ELF-1 (cell line): ENCODE measurements at places on chromosomes 6 and 20.
A peak's percentile ranks its signal among the peaks of the same experiment; 100 is the strongest.

DNA sequence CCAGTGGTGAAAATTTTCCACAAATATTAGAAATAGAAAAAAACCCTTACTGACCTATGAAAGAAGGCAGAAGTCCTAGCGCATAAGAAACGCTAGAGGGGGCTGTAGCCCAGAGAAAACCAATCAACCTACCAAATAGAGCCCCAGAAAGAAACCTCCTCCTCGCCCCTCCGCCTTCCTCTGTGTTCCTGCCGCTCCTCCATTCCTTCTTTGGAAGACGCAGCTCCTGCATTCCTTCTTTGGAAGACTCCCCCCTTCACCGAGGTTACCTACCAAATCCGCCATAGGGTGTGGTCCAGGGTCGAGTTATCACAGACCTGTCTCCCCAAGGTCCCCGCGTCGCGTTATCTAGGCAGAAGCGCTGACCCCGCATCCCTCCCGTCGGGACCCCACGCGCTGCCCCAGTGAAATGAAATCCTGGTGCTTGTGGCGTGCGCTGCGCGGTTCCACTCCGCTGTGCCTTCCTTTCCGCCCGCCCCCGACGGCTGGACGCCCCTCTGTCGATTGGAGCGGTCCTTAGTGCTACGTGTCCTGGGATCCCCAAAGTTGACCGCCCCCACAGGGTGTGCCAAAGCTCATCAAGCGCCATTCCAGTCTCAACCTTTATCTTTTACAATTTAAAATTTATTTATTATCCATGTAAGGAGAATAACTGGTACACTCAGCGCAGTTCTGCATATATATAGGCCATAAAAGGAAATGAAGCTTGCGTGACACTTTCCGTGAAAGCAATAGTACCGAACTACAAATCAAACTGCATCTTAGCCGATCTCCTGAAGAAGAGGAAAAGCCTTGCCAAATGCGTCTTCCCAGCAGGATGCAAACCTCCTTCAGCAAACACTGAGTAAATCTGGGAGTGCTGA, 13.0 kb downstream of the RPP21 start:
- DNase-seq: peak; percentile 89

DNA sequence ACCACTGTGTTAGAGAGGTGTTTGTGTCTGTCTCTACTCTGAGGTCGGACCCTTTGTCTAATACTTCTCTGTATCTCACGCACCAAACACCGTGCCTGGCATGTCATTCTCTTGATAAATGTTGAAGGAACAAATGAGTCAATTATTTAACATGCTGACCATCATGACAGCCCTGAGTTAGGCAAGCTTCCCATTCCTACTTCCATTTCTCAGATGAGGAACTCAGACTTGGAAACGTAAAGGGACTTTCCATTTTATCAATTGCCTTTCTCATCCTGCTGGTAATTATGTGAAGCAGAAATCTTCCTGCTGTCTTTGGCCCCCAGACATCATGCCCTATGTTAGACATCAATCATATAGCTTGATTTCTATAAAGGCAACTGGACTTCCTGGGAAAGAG, 227.0 kb upstream of the ECI2 start:
- DNase-seq: no peak

DNA sequence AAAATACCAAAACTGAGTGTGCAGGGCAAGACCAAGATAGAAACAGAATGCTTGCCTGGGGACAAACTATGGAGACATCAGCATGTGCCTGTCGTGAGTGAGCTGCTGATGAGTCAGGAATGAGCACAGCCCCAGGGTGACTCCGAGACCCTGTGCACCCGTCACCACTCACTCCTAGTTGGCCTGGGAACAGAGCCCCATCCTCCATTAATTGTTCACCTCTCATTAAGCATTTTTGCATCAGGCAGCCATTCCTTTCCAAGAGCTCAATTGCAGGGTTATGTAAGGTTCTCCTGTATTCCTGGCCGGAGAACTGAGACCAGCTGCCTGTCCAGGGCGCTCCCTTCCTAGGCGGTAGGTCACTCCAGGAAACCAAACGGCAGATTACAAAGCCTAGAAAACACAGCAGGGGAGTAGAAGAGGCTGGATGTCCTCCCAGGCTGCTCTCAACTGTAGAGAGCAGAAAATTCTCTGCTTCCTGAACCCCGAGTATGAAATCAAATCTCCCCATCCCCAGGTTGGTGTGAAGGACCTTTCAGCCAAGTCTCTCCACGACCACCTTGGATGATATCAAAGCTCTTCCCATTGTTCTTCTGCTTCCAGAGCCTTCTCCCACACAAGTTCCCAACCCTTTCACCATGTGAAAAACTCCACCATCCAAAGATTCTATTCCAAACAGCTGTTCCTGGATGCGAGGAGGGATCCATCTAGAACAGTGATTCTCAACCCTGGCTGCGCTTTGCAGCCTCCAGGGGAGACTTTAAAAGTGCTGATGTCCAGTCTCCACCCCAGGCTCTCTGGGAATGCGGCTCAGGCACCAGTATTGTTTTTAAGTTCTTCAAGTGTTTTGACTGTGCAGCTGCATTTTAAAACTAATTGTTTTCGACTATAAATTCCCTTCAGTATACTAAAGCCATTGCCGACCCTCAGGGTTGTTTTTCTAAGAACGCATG, 532.6 kb upstream of the JARID2 start:
- DNase-seq: peak; percentile 83

DNA sequence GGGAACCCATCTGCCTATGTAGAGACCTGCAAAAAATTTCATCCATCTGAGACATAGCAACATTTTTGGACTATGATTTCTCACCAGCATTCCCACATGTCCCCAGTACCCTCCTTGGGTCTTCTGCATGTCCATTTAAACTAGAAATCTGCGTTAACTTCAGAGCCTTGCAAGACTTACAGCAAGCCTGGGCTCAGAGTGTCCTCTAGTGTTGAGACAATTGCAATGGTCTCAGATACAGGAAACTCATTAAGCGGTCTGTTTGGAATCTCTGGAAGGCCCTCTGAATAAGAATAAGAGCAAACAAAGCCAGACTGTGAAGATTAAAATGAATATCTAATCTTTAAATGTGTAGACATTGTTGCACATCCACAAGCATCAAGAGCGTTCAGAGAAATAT, 20.5 kb upstream of the PI3 start:
- no peak for DNase-seq

DNA sequence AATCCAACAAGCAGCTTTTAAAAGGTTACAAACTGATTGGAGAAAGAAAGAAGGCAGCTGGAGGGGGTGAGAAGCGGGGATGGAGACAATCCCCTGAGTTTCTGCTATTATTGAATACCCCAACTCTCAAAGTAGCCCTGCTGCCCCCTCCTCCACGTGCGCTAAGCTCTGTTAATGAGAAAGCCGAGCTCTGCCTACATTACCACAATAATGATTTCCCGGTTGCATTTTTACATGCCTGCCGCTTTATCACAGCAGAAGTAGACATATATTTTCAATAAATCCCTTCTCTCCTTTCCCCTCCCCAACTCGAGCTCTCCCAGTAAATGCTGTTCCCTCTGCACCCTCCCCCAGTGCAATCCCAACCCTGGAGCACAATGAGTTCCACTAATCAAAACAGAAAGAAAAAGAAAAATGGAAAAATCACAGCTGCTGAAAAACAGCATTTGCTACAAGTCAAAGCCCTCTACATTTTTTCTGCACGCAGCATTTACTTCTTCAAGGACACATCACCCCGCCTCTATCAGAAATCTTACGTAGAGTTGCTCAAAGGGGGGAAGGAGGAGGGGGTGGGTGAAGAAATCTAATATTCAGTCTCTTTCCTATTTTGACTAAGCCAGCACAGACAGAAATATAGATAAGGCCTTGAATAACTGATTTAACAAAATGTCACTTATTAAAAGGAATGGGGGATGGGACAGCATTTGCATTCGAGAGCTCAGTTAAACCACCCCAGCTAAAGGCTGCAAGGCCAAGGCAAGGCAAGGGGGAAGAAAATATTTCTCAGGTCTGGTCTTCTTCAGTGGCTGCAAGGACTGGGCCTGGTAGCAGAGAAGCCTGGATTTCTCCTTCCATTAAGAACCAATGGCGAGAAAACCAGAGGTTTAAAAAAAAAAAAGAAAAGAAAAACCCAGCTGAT, 10.7 kb downstream of the TRERF1 start:
- DNase-seq: no peak

DNA sequence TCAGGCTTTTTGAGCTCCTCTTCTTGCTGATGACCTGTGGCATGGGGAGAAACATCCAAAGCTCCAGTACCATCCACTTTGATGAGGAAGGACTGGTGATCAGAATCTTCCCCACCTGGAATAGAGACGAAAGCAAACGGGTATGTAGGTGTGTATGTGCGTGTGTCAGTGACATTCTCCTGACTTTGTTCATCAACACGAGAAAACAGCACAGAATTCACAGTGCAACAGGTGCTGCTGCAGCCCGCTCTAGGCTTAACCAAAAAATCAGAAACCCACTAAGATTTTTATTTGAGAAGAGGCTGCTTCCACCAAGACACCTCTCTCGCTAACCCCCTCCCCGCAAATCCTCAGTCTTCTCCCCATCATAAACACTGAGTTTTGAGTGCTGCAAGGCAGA, 8.1 kb downstream of the BNIP5 start:
- no peak for DNase-seq
